ENCODE measurements at places on chromosomes 5 and 9.

- DNase-seq, result peak; percentile 25
These were observed 299.4 kb upstream of the RASA1 start for GRCh38 chr5:86968301-86968753.

- DNase-seq, result no peak
These were observed 4.8 kb upstream of the PLGRKT start for GRCh38 chr9:5442400-5443011.

- DNase-seq, result no peak
These were observed 75.5 kb downstream of the SEMA4D start for GRCh38 chr9:89422151-89422975.

GRCh38 chr9:35107297-35108290 is 4.7 kb upstream of the STOML2 start:
- no peak for DNase-seq

- DNase-seq, result no peak
These were observed 39.8 kb upstream of the SLC24A2 start for GRCh38 chr9:19828576-19829109.

DNA sequence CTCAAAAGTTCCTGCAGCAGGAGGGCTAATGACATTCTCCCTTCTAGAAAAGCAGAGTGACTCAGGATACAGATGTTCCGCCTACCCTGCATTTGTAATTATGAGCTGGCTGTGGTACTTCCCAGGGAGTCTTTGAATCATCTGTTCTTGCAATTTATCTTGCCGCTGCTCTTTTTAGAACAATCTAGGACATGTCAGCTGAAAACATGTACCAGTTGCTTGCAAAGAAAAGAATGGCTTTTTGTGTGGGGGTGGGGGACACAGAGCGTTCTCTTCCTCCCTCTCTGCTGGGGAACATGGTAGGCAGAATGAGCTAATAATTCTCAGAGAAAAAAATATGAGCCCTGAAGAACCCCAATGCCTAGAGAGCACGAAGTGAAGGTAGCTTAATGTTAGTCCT is 51.7 kb upstream of the TUT7 start:
- no peak for DNase-seq

DNA sequence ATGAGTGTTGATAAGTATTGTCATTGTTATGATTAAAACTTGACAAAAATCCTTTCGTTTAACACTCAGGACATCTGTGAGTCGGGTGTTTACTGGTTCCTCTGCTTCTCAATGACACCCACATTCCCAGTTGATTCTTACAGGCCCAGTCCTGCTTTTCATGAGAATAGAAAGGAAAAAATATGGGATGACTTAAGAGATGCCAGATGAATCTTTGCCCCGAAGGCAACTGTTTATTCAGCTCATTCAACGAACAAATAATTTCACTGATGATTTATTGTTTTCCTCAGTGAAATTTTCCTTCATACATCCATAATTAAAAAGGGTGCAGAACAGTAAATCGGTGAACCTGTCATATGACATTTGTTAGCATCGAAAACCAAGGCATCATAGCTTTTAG is 452.4 kb upstream of the WWC1 start:
- no peak for DNase-seq

GRCh38 chr9:13450723-13451122 is 171.2 kb upstream of the MPDZ start:
- DNase-seq, result no peak

- no peak for DNase-seq
These were observed 86.6 kb upstream of the SAP30L start for GRCh38 chr5:154359221-154359573.

Data from CD4-positive, alpha-beta memory T cell (primary cell).